ENCODE measurements at places on chromosomes 4 and X.

- DNase-seq, result no peak
These were observed 146.8 kb upstream of the RBPJ start for GRCh38 chr4:26174027-26174426.

- no peak for DNase-seq
These were observed 40.5 kb downstream of the VEGFC start for GRCh38 chr4:176752191-176752749.

GRCh38 chr4:53633608-53634007, 42.3 kb upstream of the LNX1 start:
- no peak for DNase-seq

DNA sequence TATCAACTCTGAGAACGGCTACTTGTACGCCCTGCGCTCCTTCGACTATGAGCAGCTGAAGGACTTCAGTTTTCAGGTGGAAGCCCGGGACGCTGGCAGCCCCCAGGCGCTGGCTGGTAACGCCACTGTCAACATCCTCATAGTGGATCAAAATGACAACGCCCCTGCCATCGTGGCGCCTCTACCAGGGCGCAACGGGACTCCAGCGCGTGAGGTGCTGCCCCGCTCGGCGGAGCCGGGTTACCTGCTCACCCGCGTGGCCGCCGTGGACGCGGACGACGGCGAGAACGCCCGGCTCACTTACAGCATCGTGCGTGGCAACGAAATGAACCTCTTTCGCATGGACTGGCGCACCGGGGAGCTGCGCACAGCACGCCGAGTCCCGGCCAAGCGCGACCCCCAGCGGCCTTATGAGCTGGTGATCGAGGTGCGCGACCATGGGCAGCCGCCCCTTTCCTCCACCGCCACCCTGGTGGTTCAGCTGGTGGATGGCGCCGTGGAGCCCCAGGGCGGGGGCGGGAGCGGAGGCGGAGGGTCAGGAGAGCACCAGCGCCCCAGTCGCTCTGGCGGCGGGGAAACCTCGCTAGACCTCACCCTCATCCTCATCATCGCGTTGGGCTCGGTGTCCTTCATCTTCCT, 2.7 kb downstream of the PCDH10 start:
- peak; percentile 13 for DNase-seq

DNA sequence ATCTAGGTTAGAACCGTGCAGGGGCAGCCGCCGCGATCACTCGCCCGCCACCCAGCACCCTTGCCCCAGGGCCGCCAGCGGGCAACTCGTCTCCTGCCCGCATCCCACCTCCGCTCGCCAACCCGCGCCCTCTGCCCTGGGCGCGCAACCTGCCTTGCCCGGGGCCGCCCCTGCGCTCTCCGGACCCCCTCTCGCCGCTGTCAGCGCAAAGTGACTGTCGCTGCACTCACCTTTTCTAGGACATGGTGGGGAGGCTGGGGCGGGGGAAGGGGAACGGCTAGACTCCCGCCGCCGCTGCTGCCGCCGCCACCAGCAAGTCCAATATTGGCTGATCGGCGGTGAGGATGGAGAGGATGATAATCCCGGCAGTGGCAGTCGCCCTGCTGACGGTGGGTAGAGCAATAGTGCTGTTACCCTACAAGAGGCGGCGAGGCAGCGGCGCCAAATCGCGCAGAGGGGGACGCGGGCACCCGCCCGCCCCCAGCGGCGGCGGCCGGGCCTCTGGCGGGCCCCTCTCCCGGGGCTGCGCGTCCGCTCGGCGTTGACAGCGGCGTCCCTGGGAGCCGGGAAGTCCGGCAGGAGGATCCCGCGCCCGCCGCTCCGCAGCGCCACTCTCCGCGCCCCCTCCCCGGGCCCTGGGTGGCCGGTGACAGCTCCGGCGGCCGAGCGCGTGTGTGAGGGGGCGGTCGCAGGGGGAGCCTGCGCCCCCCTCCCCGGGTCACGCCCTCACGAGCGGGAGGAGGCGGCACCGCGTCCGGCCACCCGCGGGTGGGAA, 2.3 kb upstream of the NR3C2 start:
- DNase-seq, result peak; percentile 62

GRCh38 chr4:38161208-38162113, 201.3 kb downstream of the PTTG2 start:
- no peak for DNase-seq

DNA sequence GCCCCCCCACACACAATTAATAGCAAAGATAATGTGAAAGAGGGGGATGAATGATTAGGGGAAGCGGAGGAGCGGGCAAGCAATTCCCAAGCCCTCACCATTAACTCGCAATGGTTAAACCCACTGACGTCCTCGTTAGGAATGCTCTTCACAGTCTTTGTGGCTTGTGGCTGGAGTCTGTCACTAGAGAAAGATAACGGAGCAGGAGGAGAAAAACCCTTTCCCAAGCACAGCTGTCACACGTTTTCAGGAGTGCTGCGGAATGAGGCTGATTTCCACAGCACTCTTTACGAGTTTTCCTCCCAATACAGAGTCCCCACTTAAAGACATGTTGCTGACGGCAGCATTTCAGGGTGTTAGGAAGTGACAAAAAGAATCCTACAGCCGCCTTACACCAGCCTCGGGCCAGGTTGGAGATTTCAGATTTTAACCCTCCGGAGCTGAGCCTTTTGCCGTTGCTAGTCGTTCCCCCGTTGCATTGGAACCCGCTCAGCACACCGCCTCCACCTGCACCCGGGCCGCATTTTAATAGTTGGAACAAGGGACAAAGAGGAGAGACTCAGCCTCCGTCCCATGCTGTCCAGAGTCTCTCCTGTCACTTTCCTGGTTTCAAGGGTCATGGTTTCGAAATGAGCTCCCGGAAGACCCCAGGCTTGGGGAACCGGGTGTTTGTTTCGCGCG, 92.2 kb downstream of the GEMIN8 start:
- no peak for DNase-seq

GRCh38 chrX:20472148-20472547, 205.4 kb upstream of the RPS6KA3 start:
- DNase-seq, result no peak

GRCh38 chr4:37623125-37623524, 63.1 kb downstream of the RELL1 start:
- DNase-seq, result no peak

- DNase-seq, result no peak
These were observed 16.8 kb downstream of the BCAP31 start for GRCh38 chrX:153707406-153707805.

- DNase-seq, result no peak
These were observed 55.0 kb upstream of the PRDM5 start for GRCh38 chr4:120977435-120977997.

DNA sequence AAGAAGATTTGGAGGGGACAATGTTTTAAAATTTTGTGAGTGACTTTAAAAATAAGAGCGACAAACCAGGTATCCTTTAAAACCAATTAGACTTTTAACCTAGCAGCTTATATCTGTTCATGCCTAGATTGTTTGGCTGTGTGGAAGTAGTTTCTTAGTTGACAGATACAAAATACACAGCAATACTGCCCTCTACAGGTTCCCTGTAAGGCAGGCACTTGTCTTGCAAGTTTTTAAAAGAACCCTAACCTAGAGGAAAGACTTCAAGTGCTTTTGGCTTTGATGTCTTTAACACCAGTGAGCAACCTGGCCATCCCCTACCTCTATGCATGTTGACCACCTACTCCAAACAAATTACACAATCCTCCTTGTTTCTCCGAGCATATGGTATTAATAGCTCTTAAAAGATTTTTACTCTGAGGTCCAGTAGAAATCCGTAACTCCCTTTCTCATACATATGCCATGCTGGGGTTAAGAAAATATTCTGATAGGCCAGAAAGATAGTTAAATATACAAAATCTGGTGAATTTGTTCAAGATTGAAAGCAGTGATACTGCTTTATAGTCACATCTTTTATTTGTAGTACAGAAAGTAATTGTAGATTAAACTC, 273.0 kb downstream of the ARHGAP24 start:
- peak; percentile 14 for DNase-seq

DNA sequence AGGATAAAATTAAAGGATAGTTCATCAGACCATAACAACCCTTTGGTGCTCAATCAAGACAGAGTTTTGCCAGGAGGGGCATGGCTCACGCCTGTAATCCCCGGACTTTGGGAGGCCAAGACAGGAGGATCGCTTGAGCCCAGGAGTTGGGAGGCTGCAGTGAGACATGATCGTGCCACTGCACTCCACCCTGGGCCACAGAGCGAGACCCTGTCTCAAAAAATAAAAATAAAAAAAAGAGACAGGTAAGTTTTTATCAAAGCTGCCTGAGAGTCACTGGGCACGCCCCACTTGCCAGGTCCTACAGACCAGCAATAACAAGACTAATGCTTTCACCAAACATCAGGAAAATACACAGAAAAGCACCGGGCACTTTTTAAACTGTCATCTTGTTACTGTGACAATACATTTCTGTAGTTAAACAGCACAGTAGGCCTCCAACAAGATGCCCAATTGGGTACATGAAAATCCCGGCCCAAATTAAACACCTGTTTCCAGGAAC, 765 bp downstream of the CFAP97 start:
- DNase-seq, result peak; percentile 35

GRCh38 chrX:12825801-12826200, 34.6 kb downstream of the PRPS2 start:
- no peak for DNase-seq

DNA sequence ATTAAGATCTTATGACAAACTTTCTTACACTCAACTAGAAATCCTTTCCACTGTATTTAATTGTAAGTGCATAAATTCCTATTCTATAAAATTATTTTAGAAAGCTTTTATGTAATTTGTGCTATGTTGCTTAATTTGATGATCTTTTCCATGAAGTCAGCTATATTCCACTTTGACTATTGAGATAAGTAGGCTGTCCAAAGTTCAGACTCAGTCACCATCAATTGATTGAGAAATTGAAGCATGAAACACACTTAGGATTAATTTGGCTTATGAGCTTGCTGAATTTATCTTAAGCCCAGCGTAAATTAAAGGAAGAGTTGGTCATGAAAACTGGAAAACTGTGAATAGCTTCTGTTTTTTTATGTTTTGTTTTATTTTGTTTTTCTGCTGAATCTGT, 18.7 kb upstream of the UGT2B10 start:
- DNase-seq, result no peak

- DNase-seq, result no peak
These were observed 172.3 kb downstream of the SPRY1 start for GRCh38 chr4:123568936-123569335.
